Nephron progenitor cell (in vitro differentiated cells): ENCODE measurements at places on chromosomes 1 and 21.

- DNase-seq: no peak
Observed at GRCh38 chr1:82052563-82052962, 251.8 kb downstream of the ADGRL2 start.

- no peak for DNase-seq
Observed at GRCh38 chr1:157968508-157968907, 24.9 kb upstream of the KIRREL1 start.

DNA sequence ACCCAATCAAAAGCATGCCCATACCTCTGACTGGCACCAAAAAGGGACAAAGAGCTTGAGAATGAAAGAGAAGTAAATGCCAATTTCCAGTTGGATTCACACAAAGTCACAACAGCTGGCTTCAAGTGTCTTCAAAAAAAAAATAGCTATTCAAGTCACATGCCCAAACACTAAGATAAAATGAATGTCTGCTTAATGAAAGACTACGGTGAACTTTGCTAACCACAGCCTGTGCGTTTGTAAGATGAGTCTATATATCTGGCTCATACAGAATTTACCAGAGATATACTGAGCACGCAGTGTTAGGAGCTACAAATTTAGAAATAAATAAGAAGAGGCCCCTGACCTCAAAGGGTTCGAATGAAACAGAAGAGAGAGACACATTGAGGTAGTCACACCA is 73.2 kb downstream of the DAB1 start:
- no peak for DNase-seq

GRCh38 chr21:45917241-45917640 is 64.3 kb upstream of the COL6A1 start:
- no peak for DNase-seq

GRCh38 chr1:84632673-84633434 is 57.4 kb downstream of the SSX2IP start:
- no peak for DNase-seq

DNA sequence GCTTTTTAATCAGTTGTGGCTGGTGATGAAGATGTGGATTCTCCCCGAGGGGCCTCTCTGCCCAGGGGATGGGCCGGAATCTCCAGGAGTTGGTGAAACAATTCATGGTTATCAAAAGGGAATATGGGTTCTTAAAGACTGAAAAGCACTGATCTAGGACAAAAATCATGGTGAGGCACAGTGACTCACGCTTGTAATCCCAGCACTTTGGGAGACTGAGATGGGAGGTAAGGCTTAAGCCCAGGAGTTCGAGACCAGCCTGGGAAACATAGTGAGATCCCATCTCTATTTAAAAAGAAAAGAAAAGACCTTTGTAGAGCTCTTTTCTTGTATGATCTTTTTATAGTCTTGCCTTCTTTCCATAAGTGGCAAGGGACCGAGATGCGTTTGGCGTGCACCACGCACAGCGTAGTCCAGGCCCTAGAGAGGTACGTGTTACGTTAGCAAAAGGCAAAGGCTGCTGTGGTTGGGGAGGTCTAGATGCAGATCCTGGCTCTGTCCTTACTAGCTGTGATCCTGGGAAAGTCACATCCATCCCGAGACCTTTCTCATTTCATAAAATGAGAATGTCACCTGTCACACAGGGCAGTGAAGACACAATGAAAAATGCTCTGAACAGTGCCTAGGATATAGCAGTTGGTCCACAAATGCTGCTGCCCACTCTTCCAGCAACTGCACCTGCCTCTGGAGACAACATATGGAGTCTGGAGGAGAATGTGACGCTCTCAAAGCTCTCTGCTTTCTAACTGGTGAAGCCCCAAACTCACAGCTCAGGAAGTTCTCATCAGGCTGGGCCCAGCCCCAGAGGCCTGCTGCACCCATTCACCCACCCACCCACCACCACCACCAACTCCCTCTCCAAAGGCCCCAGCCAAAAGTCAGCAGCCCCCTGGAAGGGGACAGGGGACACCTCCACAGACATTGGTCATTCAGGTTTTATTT is 54.8 kb downstream of the KIF21B start:
- DNase-seq: no peak

DNA sequence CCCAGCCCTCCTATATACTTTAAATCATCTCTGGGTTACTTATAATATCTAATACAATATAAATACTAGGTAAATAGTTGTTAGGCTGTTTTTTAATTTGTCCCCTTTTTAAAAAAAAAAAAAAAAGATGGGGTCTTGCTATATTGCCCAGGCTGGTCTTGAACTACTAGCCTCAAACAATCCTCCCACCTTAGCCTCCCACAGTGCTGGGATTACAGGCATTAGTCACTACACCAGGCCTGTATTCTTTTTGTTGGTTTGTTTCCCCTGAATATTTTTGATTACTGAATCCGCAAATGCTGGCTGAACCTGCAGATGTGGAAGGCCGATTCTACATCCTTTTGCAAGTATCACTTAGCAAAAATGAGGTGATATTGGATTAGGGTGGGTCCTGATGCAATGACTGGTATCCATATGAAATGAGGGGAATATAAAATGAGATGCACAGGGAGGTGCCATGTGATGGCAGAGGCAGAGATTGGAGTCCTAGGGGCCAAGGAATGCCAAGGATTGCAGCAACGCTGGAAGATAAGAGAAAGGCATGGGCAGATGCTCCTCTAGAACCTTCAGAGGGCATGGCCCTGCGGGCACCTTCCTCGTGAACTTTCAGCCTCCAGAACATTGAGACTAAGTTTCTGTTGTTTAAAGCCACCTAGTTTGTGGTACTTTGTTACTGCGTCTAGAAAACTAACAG is 58.8 kb downstream of the SSBP3 start:
- no peak for DNase-seq

GRCh38 chr1:157652859-157653493 is 47.6 kb downstream of the FCRL3 start:
- no peak for DNase-seq

GRCh38 chr1:1285102-1285571 is 4.9 kb downstream of the SCNN1D start:
- no peak for DNase-seq

- DNase-seq: no peak
Observed at GRCh38 chr21:33949516-33950430, 34.2 kb upstream of the ATP5PO start.

DNA sequence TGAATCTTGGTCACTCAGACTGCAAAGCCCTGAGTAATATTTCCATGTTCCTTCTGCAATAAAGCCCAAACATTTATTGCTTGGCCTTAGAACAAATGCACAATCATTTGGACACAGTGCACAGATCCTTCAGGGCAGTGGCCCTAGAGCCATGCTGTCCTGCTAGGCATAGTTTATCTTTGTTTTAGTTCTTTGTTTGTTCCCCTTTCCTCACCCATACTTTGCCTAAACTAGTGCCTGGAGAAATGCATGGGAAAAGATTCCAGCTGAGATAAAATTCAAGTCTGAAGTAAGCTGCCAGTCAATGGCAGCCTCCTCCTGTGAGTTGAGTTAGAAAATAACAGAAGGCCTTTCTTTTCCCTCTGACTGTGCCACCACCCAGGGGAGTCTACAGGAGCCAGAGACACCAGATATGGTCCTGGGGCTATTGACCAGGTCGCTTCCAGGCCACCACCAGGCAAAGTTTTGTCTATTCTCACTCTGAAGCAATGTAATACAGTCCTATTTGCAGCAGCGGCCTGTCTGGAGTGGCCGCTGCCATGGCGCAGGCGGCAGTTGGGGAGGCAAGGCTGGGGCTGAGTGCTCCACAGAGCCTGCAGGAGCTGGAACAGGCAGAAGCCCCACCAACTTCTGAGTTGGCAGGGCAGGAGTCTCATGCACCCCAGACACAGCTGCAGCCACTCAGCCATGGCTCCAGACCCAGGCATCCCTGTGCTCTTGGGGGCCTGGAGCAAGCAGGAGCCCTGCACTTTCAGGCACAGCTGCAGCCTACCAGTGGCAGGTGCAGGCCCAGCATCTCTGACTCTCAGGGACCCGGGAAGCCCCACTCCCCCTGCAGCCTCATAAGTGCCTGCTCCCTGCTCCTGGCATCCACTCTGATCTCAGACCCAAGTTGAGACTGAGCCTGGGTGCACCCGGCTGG is 258.6 kb downstream of the GPATCH2 start:
- no peak for DNase-seq

DNA sequence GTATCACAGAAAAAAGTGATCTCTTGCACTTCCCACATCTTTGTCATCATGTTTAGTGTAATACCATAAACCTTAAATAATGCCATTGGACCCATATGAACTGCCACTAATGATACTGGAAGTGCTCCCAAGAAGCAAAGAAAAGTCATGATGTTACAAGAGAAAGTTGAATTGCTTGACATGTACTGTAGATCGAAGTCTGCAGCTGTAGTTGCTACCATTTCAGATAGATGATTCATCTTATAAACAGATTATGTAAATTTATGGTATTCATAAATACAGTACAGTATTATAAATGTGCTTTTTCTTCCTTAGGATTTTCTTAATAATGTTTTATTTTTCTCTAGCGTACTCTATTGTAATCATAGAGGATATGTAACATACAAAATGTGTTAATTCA is 30.1 kb upstream of the LAMC2 start:
- no peak for DNase-seq

GRCh38 chr1:153831026-153831425 is 55.8 kb downstream of the SLC27A3 start:
- no peak for DNase-seq

DNA sequence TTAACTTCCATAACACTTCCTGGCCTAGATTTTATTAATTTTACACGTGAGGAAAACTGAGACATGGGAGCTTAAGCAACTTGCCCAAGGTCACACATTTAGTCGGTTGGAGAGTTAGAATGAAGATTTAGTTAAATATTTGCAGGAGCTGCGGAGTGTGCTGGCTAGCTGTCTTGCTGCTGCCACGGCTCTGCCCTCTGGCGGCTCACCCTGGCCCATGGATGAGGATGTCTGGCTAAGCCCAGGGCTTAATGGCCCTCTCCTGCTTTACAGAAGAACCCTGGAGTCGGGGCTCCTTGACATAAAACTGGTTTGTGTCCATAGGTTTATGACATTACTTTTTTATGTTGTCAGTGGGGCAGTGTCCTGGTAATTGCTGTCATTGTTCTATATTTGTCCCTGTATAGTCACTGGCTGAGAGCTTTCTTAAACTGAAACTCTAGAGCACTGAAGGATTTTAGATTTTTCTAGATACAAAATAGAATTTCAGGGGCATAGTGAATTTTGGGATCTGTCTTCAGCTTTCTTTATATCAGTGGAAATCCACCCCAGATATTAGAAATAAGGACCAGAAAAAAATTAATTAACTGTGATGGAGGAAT is 88.9 kb upstream of the WLS start:
- DNase-seq: peak; percentile 70
